Cardiac muscle cell (in vitro differentiated cells and primary cell): ENCODE measurements at places on chromosomes 6 and 20. TPM values are rescaled to one million over a fixed set of nuclear protein-coding genes. Genes with fewer than 3 reads are reported as not detected.

Gene MAS1
- not detected in 2 replicates for polyA plus RNA-seq

- no peak overlapping the region for H3K4me3 ChIP-seq
- no peaks in the 10 kb centered on the region for H3K36me3 ChIP-seq
- H3K4me1 ChIP-seq, result no peaks in the 10 kb centered on the region
- no peaks in the 10 kb centered on the region for H3K27me3 ChIP-seq
- H3K27ac ChIP-seq, result no peak overlapping the region
Measured at GRCh38 chr6:104423691-104424090, 436.0 kb downstream of the HACE1 start.

Gene BCLAF1
- polyA plus RNA-seq, result 45.1 and 67.3 TPM in 2 replicates

GRCh38 chr20:2163312-2163711, 61.7 kb downstream of the STK35 start:
- no peak overlapping the region for H3K4me3 ChIP-seq
- no peaks in the 10 kb centered on the region for H3K4me1 ChIP-seq
- no peaks in the 10 kb centered on the region for H3K36me3 ChIP-seq
- no peak for DNase-seq
- H3K27me3 ChIP-seq, result peaks cover 47% of the 10 kb centered on the region

DNA sequence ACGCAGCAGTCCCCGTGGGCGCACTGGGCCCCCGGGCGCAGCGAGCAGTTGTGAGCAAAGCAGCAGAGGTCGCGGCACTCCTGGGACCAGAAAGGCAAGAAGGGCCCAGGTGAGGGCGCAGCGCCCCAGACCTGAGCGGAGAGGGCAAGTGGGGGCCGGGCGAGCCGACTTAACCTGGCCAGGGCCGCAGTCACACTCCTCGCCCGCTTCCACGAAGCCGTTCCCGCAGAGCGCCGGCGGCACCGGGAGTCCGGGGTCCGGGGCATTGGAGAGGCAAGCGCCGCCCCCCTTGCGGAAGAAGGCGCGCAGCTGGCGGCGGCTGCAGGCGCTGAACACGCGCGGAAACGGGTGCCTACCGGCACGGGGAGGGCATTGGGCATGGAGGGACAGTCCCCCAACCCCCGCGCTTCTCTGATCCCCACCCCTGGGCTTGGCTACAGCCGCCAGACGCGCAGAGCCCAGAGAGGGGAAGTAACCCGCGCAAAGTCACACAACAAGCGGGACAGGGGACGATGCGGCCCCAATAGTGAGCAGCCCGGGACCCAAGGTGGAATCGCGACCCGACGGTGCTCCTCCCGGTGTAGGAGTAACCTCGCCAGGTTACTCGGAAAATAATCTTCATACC, 9.2 kb downstream of the ADAM33 start:
- no peaks in the 10 kb centered on the region for H3K4me1 ChIP-seq
- H3K27ac ChIP-seq, result no peak overlapping the region
- DNase-seq, result no peak
- peaks cover 52% of the 10 kb centered on the region for H3K27me3 ChIP-seq
- no peaks in the 10 kb centered on the region for H3K36me3 ChIP-seq

- DNase-seq, result no peak
- H3K27ac ChIP-seq, result no peak overlapping the region
- H3K4me3 ChIP-seq, result no peak overlapping the region
- no peaks in the 10 kb centered on the region for H3K36me3 ChIP-seq
- no peaks in the 10 kb centered on the region for H3K4me1 ChIP-seq
- no peaks in the 10 kb centered on the region for H3K27me3 ChIP-seq
Measured at GRCh38 chr6:75156186-75156878, 49.5 kb downstream of the COL12A1 start.

Gene TCF21
- 1.8 and 4.0 TPM in 2 replicates for polyA plus RNA-seq

Gene ZSCAN23
- polyA plus RNA-seq, result 0.90 and 4.9 TPM in 2 replicates

Gene HLA-DQA2
- polyA plus RNA-seq, result not detected in 2 replicates

Gene MYLK2
- polyA plus RNA-seq, result 0.26 TPM in 1 of 2 replicates, not detected in the other
